Islet precursor cell (in vitro differentiated cells): ENCODE measurements at places on chromosomes 7 and 10.

- DNase-seq, result no peak
These were observed 93.0 kb upstream of the IL6 start for GRCh38 chr7:22633954-22634474.

DNA sequence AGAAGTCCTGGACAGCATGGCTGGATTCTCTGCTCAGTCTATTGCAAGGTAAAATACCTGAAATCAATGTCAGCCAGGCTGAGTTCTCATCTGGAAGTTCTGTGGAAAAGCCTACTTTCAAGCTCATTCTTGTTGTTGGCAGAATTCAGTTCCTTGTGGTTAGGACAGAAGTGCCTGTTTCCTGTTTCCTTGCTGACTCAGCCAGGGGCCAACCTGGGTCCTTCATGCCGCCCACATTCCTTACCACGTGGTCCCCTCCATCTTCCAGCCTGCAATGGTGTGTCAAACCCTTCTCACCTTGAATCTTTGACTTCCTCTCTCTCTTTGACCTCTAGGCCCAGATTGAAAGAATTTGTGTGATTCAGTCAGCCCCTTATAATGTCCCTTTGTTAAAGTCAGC is 197.1 kb upstream of the STK17A start:
- no peak for DNase-seq

- no peak for DNase-seq
These were observed 34.7 kb upstream of the FOXI2 start for GRCh38 chr10:127702271-127702670.

DNA sequence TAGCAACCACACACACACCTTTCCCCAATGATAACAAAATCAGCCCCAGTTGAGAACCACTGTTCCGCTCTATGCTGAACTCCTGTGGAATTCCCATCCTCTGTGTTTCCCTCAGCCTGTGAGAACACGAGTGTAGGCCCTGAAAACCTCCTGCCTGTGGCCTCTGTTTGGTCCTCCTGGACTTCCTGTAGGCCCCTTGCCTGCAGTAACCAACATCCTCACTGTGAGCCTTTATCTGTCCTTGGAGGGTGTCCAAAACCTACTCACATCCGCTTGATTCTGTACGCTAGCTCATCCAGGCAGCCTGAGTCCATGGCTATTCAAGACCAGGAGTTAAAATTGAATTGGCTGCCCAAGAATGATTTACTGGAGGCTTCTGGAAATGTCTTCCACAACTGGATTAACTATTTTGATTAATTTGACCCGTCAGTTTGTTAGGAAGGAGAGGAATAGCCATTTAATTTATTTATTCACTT is 149.8 kb downstream of the AKR1D1 start:
- no peak for DNase-seq

DNA sequence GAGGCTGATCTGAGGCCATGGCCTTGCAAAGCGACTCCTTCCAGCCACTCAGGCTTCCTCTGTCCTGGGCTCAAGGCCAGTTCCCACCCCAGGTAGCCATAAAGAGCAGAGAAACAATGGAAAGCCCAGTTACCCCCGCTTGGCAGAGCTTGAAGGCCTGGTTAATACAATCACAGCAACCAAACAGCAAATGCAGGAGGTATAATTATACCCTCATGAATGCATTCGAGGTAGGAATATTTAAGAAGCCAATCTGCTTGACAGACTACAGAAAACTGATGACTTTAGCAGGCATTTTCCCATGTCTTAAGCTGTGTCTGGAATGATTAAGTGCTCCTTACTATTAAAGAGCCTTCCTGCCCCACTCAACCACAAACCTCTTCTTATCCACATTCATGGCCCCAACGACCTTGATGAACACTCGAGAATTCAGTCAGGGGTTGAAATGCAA is 114.1 kb upstream of the MACROH2A2 start:
- no peak for DNase-seq

DNA sequence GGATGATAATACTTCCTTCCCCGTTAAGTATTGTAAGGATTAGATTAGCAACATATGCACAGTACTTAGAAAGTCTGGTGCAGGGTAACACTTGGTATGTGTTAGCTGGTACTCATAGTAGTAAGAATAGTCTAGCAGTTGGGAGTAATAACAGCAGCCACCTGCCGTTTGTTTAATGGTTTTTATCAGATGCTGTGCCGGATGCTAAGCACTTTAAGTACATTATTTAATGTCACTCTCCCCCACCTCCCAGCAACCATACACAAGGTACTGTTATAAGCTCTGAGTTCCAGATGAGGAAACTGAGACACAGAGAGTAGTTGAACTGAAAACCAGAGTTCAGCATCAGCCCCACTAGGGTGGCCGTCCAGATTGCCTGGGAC is 60.1 kb downstream of the ZMIZ1 start:
- no peak for DNase-seq

- DNase-seq, result no peak
These were observed 2.4 kb downstream of the BNIP3 start for GRCh38 chr10:131979336-131979735.

GRCh38 chr7:135759532-135759931 is 10.9 kb upstream of the FAM180A start:
- DNase-seq, result peak; percentile 89

DNA sequence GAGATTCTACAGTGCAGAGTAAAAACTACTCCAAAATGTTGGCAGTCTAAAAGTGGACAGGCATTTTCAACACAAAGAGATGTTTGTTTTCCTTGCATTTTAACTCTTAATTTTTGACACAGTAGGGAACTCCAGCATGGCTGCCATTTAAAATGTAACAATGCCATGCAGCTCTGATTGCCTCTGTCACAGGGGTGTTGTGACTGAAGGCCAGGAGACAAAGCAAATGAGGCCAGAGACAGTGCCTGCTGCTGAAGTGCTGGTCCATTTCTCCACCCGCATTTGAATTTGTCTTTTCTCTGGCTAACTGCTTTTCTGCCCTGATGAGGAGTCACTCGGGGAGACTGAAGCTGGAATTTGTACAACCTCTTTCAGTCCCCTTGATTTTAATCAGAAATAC is 710.6 kb upstream of the GALNT17 start:
- peak; percentile 14 for DNase-seq

DNA sequence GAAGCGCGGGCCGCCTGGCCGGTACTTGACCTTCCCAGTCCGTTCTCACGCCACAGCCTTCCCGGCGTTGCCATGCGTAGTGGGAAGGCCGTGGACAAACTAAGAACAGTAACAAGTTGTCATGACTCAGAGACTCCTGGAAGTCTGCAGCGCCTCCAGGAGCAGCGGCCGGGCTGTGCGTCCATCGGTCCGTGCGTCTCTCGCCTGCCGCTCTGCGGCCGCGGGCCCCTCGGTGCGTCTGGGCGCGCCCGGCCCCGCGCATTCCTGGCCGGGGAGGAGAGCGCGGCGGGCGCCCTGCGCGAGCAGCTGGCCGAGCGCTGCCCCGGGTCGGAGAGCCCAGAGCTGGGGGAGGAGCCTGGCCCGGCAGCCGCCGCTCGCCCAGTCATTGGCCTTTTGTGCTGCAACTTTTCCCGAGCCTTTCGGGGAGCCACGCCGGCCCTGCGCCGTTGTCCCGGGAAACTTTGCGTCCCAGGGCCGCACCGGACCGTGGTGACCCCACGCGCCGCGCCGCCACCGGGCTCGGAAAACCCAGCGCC is 123.7 kb downstream of the TACC2 start:
- DNase-seq, result peak; percentile 97

- no peak for DNase-seq
These were observed 81.0 kb downstream of the TMEM270 start for GRCh38 chr7:73941836-73942551.

DNA sequence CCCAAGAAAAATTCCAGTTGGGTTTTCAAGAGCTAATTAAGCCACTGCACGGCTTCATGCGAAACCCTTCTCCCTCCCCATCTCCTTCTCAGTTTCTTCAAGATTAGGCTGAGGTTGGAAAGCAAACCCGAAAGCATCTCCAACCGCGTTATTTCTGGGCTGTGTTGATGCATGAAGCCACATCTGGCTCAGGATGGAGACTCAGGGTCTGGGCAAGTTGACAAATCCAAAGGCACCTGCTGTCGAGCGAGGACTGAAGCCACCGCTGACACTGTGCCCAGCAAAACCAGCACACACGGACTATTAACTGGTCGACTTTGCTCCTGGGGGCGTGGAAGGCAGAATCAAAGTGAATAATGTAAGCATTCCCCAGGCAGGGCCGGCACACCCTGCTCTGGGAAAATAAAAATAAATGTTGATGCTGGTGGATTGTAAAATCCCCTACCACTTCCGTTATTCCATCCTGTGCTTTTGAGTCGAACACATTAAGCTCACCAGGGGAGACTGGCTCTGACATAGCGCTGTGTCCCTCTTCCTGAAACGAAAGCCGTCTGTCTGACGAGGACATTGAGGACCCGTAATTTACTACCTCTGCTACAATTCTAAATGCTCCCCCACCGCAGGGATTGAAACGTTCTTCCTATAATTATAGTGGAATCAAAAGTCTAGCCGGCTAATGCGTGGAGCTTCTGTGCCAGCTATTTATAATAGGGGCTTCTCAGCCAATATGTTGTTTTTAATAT is 269.8 kb downstream of the ADARB2 start:
- no peak for DNase-seq

GRCh38 chr7:76372984-76373833 is 14.4 kb upstream of the YWHAG start:
- DNase-seq, result peak; percentile 91

DNA sequence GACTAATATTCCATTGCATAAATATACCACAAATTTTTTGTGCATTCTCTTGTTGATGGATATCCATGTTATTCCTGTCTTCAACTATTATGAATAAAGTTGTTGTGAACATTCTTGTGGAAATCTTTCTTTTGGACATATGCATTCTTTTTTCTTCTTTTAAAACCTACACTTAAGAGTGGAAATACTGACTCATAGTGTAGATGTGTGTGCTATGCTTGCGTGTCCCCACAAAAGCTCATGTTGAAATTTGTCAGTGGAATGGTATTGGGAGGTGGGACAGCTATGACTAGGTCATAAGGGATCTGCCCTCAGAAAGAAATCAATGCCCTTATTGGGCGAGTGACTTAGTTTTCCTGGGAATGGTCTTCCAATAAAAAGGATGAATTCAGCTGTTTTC is 203.6 kb upstream of the PRSS58 start:
- DNase-seq, result no peak

- no peak for DNase-seq
These were observed 37.2 kb upstream of the CDH23 start for GRCh38 chr10:71359364-71360046.

- no peak for DNase-seq
These were observed 73.2 kb downstream of the SFMBT2 start for GRCh38 chr10:7337431-7338171.

- peak; percentile 68 for DNase-seq
These were observed 34.1 kb upstream of the NOBOX start for GRCh38 chr7:144437370-144438191.

- no peak for DNase-seq
These were observed 20.9 kb upstream of the MTPN start for GRCh38 chr7:135998081-135998480.

DNA sequence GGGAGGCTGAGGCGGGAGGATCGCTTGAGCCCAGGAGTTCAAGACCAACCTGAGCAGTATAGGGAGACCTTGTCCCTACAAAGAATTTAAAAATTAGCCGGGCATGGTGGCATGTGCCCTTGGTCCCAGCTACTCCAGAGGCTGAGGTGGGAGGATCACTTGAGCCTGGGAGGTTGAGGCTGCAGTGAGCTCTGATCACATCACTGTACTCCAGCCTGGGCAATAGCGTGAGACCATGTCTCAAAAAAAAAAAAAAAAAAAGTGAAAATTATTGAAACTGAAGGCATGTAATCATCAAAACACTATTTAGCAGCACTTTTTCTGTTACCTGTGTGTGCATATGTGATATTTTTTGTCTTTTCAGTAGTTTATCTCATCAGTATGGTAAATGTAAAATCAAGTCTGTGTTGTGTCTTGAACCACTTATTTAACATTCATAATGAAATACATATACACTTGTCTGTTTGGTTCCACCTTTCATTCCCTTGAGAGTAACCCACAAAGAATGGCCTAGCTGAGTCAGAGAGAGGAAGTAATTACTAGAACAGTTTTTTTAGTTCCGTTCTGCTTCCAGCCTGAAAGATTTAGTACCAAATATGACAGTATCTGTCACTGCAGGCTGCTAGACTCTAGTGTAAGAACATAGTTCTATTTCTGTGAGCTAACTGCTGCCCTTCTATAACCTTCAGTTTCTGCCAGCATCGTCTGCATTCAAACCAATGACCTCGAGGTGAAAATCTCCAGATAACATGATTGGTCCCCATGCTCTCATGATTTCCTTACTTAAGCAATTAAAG is 68.6 kb downstream of the MMRN2 start:
- no peak for DNase-seq

- DNase-seq, result no peak
These were observed 980 bp downstream of the ADAM8 start for GRCh38 chr10:133275684-133276092.

GRCh38 chr10:86757113-86757972 is 924 bp downstream of the BMPR1A start:
- DNase-seq, result peak; percentile 65

DNA sequence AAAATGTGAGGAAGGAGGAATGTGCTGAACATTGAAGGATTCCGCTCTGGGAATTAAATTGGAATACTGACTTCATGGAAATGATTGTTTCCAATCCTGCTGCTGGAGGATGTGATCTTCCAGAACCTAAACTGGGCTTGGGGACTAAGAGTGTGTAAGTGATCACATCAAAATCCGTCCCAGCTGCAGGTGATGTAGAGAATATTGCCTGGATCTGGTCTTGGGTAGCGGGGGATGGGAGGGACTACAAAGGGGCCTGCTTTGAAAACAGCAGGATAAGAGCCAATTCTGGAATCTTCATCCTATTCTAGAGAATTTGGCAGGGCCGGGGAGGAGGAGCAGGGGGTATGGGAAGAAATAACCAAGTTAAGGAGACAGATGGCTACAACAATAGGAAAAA is 552.2 kb upstream of the FZD8 start:
- no peak for DNase-seq

DNA sequence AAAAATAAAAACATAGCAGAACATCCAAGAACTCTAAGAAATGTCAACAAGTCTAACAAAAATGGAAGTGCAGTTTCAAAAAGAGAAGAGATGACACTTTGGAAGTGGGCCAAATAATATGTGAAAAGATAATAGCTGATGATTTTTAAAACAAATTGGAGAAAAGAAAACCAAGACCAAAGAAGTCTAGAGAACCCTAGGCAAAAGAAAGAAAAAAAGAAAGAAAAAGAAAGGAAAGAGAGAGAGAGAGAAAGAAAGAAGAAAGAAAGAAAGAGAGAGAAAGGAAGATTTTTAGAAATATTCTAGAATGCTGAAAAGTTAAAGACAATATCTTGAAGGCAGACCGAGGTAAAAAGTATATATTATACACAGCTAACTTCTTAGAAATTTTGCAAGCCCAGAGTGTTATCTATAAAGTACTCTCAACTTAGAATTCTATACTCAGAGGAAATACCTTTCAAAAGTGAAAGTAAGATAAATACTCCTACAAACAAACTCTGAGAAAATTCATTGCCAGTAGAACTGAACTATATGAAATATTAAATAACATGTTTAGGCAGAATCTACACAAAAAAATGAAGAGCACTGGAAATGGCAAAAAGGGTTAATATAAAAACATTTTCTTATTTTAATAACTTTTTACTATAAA is 138.7 kb upstream of the SMIM30 start:
- no peak for DNase-seq

DNA sequence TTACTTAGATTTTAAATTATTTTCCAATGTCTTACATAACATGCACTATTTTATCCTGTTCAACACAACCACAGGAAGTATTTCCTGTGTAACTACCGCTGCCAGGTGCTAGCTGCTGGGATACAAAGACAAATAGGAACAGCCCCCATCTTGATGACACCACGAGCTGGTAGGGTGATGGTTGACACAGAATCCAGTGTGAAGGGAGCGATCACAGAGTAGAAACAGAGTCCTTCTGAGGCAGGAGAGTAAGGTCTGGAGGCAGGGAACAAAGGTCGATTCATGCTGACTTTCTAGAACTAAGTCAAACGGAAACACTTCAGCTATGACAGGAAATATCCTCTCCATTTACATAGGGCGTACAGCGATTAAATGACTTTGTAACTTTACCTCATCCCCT is 232.3 kb downstream of the ADAM12 start:
- peak; percentile 15 for DNase-seq
